Pancreas (tissue), 10 donors: ENCODE measurements at places on chromosomes 11 and 22.

DNA sequence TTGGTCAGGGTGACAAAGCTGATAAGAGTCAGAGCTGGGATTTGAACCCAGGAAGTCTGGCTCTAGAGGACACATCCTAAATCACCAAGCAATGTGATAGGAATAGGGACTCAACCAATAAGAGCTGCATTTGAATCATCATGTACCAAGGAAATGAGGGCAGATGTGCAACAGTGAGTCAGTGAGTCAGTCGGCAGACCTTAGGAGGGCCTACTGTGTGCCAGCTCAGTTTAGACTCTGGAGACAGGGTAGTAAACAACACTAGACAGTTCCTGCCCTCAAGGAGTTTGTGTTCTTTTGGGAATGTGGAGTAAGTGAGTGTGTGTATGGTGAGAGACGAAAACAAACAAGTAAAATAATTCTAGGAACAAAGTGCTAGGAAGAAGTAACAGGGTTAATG lies 11.2 kb downstream of the IL10RA start:
- DNase-seq, result no peak

DNA sequence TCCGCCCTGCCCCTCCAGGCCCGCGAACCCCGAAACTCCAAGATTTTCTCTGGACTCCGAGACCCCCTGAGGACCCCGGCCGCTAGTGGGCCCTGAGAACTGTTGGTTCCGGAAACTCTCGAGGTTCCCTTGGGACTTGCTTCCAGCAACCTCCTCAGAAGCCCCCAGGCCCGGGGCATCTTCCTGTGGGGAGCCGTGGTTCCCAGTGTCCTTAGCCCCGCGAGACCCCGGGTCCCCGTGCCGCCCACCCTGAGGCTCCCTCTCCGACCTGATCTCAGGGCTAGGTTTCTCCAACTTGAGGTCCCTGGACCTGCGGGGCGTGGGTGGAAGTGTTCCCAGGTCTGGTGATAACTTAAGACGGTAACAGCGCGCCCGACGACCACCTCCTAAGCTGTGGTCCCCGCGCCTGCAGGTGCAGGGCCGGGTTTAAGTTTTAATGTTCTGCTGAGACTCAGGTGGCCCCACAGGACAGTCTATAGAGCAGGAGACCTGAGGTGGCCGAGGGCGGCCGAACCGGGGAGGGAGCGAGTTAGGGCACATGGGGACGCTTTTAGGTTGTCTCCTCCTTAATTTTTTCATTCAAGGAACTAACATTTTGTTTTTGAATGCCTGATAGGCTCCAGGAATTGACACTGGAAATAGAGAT lies 720 bp downstream of the FAM118A start:
- DNase-seq, result no peak

DNA sequence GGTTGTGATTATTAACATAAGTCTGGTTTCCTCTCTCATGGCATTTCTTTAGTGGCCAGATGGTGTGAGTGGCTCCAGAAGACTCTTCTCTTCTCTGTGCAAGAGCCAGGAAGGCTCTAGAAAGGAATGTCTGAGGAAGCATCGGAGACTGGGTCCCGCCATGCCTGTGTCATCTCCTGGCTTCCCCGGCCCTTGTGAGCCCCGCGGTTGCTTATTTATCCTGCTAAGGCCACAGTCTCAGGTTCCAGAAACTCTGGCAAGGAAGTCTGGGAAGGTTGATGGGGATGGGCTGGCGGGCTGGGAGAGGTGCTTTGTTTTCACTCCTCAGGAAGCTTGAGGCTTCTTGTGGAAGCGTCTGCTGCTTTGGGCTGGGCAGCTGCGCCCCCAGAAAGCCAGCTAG lies 18.9 kb downstream of the BCR start:
- no peak for DNase-seq

- DNase-seq, result no peak
Observed at GRCh38 chr11:57568330-57568766, 876 bp upstream of the UBE2L6 start.

GRCh38 chr11:33696931-33697638 lies 3.5 kb downstream of the C11orf91 start:
- no peak for DNase-seq

- no peak for DNase-seq
Observed at GRCh38 chr11:36463781-36464180, 46.3 kb downstream of the TRAF6 start.

DNA sequence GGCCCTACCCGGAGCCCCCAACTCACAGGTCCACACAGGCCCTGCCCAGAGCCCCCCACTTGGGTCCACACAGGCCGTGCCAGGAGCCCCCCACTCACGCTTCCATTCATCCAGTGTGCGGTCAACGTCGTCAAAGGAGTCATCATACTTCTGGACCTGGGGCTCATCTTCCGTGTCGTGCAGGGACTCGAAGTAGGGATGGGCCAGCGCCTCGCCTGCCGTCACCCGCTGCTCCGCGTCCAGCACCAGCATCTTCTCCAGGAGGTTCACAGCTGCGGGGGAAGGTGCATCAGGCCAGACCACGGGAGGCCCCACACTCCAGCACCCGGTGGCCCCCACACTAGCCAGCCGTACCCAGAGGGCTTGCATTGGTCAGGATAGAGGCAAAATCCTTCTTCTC lies 4.0 kb upstream of the HDAC10 start:
- no peak for DNase-seq
